Stimulated activated CD4-positive, alpha-beta T cell treated with anti-CD3 and anti-CD28 coated beads, Interleukin-4, amount 100 ng/mL, for 4 hours (primary cell): ENCODE measurements at places on chromosomes 4 and X.
A peak's percentile ranks its signal among the peaks of the same experiment; 100 is the strongest.

DNA sequence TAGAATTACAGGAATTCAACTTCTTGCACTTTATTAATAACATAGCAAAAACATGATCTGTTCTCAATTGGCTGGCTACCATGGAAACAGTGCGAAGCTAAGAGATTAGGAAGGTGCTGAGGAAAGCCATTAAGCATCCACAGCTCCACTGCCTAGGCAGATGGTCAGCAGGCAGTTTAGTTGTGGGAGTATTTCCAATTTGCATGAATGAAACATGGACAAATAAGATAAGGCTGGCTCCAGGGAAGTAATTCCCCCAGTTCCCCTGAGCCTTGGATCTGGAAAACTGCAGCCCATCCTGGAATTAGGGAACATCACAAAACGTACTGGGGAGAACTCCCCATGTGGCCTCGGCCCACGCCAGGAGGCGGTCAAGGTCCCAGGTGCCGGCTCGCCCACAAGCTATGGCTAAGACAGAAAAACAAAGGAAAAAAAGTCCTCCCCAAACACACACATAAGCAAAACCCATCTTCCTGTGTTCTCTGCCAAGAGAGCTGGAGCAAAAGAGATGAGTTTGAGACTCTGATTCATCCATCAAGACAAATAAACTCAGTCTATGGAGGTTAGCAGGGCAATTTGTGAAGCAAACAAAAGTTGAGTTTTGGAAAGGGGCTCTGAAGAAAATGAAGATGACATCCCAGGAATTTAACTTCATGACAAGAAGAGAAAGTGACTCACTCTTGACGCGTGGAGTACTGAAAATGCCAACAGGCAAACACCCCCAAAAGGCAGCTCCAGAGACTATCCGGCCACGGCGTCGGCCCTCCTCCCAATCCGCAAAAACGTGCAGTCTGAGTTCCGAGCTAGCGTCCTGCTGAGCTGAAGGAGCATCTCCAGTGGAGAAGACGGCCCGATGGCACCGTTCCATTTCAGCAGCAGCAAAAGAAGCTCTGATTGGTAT lies 45.1 kb downstream of the IGFBP7 start:
- no peak for DNase-seq

GRCh38 chr4:185039508-185040273 lies 21.4 kb downstream of the HELT start:
- DNase-seq: peak; percentile 27

DNA sequence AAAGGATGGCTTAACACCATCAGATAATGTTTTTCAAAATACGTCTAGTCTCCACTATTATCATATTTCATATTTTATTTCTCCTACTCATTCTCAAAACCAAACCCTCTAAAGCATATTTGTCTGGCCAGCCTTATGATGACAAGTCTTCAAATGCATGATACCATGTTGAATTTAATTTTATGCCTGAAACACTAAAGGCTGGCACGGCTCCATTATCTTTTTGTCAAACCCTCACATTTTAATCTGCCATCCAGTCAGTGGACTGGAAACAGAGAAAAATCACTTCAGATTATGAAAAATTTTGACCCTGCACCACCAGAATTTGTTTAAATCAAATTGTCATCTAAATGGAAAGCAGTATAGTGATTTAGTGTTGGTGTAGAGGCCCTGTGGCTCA lies 42.9 kb downstream of the SCD5 start:
- DNase-seq: no peak

- DNase-seq: no peak
These were observed 37.5 kb downstream of the TKTL1 start for GRCh38 chrX:154333116-154333515.

DNA sequence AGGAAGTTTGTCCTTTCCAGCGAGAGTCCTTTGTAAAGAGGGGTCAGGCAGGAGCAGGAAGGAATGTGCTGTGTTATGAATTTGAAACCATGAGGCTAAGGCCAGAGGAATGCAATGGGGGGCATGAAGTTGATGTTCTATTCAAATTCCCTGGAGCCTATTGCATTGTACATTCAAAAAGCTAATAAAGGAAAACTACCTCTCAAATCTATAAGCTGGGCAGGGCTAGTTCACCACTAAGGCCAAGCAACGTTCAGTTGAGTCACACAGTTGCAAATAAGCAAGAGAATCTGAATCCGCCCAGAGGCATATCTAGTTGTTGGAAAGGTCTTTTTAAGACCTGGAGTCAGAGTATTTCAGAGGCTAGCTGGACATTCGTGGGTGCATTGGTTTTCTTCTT lies 148.3 kb downstream of the DCTD start:
- DNase-seq: no peak

- DNase-seq: no peak
These were observed 2.4 kb downstream of the ZNF275 start for GRCh38 chrX:153336121-153336894.

DNA sequence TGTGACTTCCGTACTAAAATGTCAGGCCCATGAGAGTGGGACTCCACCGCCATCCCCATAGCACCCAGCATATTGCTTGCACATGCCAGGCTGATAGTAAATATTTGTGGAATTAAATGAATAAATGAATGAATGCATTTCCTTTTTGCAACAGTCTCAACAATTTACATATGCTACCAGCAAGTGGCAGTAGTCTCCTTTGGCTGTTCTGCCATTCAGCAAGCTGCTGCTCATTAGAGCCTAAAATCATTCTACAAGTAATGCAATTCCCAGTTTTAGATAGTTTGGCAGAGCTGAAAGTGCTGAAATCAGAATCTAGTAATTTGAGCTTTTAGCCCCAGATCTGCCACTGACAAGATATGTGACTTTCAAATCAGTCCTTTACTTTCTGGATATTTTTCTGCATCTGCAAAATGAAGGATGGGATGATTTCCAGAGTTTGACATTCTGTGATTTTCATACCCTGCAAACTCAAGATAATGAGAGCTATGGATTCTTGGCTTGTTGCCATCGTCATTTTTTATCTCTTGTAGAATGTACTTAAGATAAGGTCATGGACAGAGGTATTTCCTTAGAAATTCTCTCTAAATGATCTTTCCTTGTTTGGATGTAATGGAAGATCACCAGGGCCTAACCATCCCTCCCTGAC lies 35.7 kb upstream of the INTS6L start:
- DNase-seq: peak; percentile 1
